ENCODE measurements at places on chromosomes 5 and 9. TPM values are rescaled to one million over a fixed set of nuclear protein-coding genes. Genes with fewer than 3 reads are reported as not detected.

The DMRTA1 gene
- total RNA-seq, result not detected

The CPLANE1 gene
- total RNA-seq, result 13.1 TPM

The S1PR3 gene
- total RNA-seq, result 59.3 TPM

The SLC22A4 gene
- total RNA-seq, result 18.1 TPM

The PNPLA7 gene
- total RNA-seq, result 13.5 TPM

The HMCN2 gene
- total RNA-seq, result 7.5 TPM

The SPATA31D4 gene
- not detected for total RNA-seq

The SLCO4C1 gene
- total RNA-seq, result not detected

The TMEM203 gene
- total RNA-seq, result 24.3 TPM

The TNFSF15 gene
- total RNA-seq, result under 0.01 TPM

The FAM169A gene
- not detected for total RNA-seq

The ZNF189 gene
- 30.4 TPM for total RNA-seq

The C7 gene
- total RNA-seq, result 179 TPM

The PCDHA1 gene
- not detected for total RNA-seq

The NRG2 gene
- total RNA-seq, result 12.8 TPM

The KIF27 gene
- 1.9 TPM for total RNA-seq

The SLC34A1 gene
- not detected for total RNA-seq

The TRMO gene
- total RNA-seq, result 24.8 TPM

The RMRP gene
- total RNA-seq, result 17,070 TPM

The CTNNAL1 gene
- 16.4 TPM for total RNA-seq

The MLANA gene
- total RNA-seq, result not detected

The PFN3 gene
- not detected for total RNA-seq

The PLEKHG4B gene
- not detected for total RNA-seq

The CLINT1 gene
- 16.4 TPM for total RNA-seq

The SLC1A1 gene
- 6.5 TPM for total RNA-seq

The FREM1 gene
- 0.85 TPM for total RNA-seq

The CDKN2A gene
- 17.1 TPM for total RNA-seq

The ROR2 gene
- total RNA-seq, result 0.32 TPM

The STK32A gene
- total RNA-seq, result 6.2 TPM

The ANKHD1 gene
- total RNA-seq, result 73.4 TPM

The AMBP gene
- 6.6 TPM for total RNA-seq

The FLT4 gene
- 53.5 TPM for total RNA-seq

The PROB1 gene
- 4.3 TPM for total RNA-seq

The F2RL2 gene
- not detected for total RNA-seq

The CCNG1 gene
- 20.5 TPM for total RNA-seq

The MED7 gene
- 2.3 TPM for total RNA-seq

Measured in ascending aorta (tissue), 2 donors.